ENCODE measurements at places on chromosomes 13 and 19. TPM values are rescaled to one million over a fixed set of nuclear protein-coding genes. Genes with fewer than 3 reads are reported as not detected.

Gene FBN3
- 22.1 TPM for total RNA-seq

Gene ZNF331
- total RNA-seq = 20.3 TPM

Gene IZUMO4
- 8.5 TPM for total RNA-seq

Gene UBE2L5
- 0.92 TPM for total RNA-seq

Gene TSSK6
- total RNA-seq = 1.2 TPM

Gene KIR3DL2
- total RNA-seq = not detected

Gene KASH5
- not detected for total RNA-seq

Gene KRTDAP
- not detected for total RNA-seq
